ENCODE measurements at places on chromosomes 5 and 9.

DNA sequence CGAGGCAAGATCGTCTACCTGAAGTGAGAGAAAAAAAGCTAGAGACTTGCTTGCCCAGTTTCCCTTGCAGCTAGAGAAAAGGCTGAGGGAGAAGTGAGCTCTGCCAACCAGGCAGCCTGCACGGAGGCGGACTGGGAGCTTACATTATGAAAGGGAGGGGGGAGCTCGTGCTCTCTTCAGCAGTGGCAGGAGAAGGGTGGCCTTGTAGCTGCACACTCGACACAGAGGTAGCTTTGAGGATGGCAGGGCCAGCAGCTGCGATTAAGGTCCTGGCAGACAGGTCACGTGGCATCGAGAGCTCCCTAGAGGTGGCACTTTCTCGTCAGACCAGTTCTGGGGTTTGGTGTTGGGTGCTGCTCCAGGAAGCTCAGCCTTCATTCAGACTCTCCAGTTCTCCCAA, 26.7 kb downstream of the APBA1 start:
- no peak for DNase-seq

GRCh38 chr5:111311666-111312065, 87.5 kb downstream of the CAMK4 start:
- DNase-seq: no peak

GRCh38 chr5:170312301-170312595, 14.7 kb upstream of the LCP2 start:
- no peak for DNase-seq

- DNase-seq: no peak
Observed at GRCh38 chr9:129964901-129965734, 77.9 kb downstream of the FNBP1 start.

DNA sequence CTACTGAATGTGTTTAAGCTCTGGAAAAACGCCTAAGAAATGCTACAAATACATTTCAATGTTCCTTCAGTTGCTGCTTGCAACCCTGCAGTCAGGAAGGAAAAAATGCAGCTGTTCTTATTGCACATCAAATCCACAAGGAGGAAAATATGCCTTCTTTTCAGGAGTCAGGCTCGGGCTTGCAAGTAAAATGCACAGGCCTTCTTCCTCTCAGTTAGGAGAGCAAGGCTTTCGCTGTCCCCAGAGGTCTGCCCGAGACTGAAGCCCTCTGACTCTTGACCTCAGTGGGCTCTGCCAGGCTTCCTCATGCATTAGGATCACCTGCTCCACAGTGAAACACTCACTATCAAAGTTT, 899 bp upstream of the SHC3 start:
- DNase-seq: no peak

DNA sequence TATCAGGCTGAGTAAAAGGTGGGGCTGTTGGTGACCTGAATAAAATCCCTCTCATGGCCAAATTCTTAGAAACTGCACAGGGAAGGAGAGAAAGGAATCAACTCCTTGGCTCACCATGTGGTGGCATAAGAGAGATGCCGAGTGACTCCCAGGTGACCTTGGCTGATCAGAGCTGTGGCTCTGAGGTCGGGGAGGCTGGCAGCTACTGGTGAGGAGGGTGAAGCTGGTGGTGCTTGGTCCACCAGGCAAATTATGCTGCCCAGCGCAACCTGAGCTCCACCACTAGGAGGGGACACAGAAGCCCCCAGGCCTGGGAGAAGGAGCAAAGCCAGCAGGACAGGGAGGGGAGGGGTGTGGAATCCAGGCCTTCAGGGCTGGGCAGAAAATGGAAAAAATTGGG, 111.2 kb upstream of the IL12B start:
- DNase-seq: no peak

GRCh38 chr5:11047030-11047429, 286.0 kb upstream of the DAP start:
- no peak for DNase-seq

- DNase-seq: no peak
Observed at GRCh38 chr9:21412107-21412506, 3.2 kb downstream of the IFNA8 start.

DNA sequence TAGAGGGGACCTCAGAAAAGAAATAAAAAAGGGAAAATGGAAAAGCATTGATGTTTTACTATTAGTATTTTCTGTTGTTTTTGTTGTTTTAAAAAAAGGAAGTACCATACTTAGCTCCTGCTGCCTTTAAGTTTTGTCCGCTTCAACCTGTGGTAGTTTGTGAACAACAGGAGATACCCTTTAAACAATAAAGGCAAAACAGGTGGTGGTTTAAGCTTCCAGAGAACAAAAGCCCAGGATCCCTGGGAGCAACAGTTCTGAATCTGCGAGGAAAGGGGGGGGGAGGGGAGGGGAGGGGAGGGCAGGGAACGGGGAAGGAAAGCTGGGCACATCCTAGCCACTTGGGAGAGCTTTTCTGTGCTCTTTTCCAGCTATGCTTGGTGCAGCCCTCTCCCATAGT, 2.1 kb upstream of the PSIP1 start:
- no peak for DNase-seq

DNA sequence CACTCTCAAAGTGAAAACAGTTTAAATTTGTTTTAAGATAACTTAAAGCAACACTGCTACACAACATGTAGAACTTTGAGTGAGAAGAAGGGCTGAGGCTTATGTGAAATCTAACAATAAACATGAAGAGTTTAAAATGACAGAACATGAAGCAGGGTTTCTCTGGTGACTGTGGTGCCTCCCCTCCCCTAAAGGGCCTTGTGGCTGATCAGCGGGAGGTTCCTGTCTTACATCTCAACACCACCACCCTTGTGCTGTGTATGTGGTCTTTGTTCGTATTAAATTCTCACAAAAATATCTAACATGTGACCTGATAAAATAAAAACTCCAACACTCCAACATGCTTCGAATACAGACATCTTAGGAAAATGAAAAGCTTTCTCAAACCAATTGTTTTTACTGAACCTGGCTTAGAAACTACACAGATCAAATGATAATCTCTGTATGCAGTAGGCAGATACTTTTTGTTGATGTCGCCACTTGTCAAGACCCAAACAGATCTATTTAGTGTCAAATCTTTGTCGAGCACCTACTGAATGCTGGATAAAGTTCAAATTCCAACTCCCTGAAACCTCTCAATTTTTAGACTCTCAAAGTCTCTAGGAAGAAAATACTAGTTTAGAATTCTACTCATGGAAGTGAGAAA, 9.9 kb upstream of the IQGAP2 start:
- no peak for DNase-seq

DNA sequence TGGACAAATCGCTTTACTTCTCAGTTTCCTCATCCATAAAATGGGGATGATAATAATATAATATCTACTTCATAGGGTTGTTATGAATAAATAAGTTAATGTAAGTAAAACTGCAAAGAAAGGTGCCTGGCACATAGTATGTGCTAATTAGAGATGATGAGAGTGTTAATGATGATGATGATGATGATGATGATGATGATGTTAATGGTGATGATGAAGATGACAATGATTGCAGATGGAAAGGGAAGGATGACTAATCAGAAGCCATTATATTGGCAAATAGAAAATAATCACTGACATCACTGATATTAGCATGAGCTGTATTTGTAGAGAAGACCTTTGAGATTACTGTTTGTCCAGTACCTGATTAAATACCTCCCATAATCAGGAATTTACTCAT, 20.6 kb downstream of the RAD1 start:
- no peak for DNase-seq

DNA sequence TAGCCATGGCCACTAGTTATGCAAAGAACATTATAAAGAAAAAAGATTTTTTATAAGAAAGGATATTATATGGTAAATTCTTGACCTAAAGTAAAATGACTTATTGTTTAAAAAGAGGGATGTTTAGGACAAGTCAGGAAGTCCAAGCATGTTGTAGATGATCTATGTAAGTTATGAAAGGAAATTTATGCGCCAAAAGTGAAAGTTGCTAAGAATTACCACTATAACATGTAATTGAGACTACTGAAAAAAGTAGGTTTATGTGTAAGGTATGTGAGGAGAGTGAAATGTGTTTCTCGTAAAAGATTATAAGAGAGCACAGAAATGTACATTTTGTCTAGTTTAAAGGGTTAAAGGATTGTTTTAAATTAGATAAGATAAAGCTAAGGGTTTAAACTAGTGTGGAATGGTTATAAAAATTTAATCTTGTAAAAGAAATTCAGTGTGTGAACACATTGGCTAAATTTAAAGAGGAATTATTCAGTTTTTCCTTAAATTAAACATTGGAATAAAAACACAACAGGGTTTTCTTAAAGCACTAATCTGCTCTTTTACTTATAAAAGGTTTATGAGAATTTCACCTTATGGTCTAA, 1100.4 kb upstream of the EDIL3 start:
- no peak for DNase-seq

DNA sequence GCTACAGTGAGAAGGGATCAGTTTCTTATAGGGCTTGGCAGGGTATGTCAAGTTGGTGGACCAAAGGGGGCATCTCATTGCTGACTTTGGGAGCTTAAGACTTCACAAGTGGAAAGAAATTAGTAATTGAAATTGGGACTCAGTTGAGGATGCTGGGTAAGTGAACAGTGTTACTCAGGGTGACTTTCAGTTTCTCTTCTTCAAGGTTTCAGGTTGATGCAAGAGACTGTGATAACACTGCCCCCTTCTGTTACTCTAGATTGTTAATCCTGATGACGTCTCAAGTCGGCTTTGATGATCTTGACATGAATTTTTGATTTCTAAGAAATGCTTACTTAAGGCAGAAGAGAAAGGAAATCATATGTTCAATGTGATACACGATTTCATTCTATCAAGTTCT, 21.3 kb downstream of the KCTD16 start:
- DNase-seq: no peak

DNA sequence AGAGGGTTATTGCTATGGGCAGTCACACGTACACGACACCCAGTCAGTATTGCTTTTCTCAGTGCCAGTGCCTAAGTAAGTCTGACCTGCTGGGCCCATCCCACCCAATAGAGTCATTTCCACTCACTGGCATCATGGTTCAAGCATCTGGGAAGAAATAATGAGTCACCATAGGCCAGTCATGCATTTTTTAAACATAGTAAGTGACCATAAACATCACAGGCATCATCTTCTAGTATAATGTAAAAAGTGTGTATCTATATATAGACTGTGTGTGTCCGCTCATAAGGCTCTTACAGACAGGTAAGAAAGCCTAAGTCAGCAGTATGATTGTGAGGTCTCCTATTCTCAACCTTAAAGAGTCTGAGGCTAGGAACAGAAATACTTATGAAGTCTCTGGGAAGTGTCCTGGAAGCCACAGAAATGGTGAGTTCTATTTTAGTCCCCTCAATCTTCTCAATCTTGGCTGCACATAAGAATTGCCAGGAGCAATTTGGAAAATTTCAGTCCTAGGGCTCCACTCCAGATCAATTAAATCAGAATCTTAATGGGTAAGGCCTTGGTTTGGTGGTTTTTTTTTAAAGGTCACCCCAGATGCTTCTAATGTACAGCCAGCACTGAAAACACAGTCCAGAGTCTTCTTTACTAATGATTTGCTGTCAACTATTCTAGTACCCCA, 65.2 kb downstream of the ZNF366 start:
- no peak for DNase-seq

- DNase-seq: no peak
Observed at GRCh38 chr5:53311681-53312080, 168.7 kb upstream of the FST start.

DNA sequence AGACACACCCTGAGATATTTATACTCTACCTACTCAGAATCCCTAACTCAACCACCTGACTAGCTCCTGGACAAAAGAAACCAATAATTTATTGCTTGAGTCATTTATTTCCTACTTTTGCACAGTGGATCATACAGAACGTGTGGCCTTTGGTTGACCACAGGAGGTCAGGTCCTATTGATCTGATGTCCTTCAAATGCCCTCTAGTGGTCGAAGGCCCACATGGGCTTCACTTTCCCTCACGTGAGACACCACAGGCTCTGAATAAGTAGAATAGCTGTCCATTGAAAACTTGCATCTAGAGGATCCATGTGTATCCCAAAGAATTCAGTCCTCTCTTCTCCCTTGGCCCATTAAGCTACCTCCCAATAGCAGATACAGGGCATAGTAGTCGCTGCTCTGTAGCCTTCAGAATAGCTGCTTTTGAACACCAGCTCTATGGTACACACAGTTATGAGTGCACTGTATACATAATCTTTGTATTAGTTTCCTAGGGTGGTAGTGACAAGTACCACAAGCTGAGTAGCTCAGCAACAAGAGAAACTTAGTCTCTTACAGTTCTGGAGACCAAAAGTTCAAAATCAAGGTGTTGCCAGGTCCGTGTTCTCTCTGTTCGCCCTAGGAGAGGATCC, 177.6 kb upstream of the SMARCA2 start:
- DNase-seq: no peak

DNA sequence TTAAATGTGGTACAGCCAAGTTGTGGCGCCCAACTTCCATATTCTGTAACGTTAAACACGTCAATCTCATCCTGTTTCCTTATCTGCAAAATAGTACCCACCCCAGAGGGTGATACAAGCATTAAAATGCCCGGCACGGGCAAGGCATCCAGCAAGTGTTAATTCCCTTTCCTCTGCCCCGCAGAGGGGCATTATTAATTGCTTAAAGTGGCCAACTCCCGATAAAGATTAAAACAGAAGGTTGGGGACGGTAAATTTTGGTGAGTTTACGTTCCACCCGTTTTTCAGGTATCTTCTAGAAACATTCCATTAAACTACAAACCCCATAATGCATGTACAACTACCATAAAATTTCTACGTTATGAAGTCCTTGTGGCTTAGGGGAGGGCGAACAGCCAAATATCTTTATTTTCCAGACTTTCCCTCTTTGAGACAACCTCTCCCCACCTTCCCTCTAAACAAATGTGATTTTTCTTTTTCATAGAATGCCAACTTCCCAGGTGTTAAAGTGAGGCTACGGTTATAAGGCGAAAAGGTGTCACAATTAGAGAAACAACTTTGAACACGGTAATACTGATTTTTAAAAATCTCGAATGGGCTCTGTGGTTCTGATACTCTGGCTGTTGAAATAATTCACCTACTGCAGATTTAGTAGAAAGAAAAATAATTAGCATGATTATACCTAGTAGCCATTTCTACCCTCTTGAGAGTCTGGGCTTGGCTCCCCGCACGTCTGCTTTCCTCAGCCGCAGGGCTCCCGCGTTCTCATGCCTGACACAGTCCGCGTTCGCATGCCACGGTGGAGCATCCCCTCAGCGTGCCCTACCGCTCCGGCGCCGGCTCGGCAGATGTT, 1.2 kb upstream of the GPBP1 start:
- DNase-seq: no peak

Measured in stimulated activated CD8-positive, alpha-beta memory T cell treated with anti-CD3 and anti-CD28 coated beads, Interleukin-15, amount 100 ng/mL, for 48 hours (primary cell).